Fibroblast of gingiva (primary cell): ENCODE measurements at places on chromosomes 3 and 15.

GRCh38 chr3:111538681-111539083 is 3.3 kb upstream of the CD96 start:
- no peak for DNase-seq

- peak; percentile 28 for DNase-seq
Observed at GRCh38 chr3:46895204-46895660, 17.7 kb downstream of the PTH1R start.

DNA sequence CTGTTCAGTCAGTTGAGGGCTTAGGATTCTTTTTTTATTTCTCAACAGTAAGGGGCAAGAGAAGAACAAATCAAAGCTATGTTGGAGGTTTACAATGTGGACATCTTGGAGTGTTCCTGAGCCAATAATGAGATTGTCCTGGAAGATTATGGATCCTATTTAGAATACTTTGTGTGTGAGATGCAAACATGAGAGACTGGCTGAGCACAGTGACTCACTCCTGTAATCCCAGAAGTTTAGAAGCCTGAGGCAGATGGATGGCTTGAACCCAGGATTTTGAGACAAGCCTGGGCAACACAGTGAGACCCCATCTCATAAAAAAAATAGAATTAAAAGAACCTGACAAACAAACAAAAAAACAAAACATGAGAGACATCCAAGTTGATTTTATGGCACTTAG is 351.6 kb downstream of the GAP43 start:
- DNase-seq: no peak

DNA sequence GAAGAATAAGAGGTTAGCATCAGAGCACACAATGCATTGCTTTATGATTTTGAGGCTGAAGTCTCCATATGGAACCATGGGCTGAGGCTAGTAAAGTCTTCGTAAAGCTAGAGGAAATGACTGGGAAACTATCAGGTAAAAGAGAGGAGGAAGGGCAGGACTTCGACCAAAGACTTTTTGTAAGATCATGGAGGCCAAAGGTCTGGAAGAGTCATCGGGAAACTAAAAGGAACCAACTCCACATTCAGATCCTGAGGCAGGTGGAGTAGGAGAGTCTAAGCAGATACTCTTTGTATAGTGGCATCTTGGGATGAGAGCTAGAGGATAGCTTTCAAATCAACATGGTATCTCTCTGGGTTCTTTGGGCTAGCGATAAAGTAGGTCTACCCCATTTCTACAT is 36.3 kb downstream of the SEMA6D start:
- DNase-seq: no peak

DNA sequence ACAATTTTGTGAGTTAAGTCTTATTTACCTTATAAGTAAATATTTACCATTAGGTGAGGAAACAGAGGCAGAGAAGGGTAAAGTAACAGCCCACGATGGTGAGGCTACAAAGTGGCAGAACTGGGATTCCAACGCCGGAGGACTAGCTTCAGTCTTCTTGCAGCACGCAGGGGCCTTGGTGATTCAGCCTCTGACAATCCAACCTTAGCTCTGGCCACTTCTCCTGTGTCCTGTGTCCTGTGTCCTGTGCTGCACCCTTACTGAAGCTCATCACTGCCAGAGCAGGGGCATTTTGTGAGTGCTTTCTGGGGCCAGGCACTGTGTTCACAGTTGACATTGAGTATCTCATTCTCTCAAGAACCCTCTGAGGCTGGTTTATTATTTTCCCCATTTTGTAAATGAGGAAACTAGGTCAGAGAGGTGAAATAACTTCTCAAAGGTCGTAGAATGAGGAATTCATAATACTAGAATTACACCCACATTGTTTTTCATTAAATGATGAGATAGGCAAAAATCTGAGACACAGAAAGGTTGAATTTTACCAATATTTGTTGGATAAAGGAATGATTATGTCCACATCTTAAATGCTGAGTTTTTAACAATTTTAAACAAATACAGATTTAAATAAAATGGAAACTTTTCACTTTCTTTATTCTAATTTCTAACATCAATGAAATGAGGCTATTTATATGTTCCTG is 215.9 kb downstream of the BBX start:
- no peak for DNase-seq

GRCh38 chr15:89551550-89551949 is 23.7 kb upstream of the TICRR start:
- no peak for DNase-seq

- DNase-seq: no peak
Observed at GRCh38 chr3:125245521-125245920, 33.0 kb upstream of the SLC12A8 start.

- no peak for DNase-seq
Observed at GRCh38 chr3:13343601-13344000, 76.5 kb downstream of the NUP210 start.

DNA sequence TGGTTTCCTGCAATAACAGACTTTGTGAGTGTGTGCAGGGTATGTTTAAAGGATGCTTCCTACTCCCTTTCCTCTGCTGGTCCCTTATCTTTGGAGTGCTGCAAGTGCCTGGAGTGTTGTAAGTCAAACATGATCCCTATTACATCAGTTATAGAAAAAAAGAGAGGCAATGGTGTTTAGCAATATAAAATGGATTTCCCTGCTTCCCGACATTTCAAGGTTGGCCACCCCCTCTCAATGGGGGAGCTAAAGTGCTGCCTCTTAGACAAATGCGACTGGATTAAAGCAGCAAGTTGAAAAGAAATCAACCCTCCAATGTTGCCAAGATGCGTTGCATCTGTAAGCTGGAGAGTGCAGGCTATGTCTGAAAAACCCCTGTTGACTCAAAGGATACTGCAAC is 203.1 kb upstream of the WNT5A start:
- DNase-seq: no peak

DNA sequence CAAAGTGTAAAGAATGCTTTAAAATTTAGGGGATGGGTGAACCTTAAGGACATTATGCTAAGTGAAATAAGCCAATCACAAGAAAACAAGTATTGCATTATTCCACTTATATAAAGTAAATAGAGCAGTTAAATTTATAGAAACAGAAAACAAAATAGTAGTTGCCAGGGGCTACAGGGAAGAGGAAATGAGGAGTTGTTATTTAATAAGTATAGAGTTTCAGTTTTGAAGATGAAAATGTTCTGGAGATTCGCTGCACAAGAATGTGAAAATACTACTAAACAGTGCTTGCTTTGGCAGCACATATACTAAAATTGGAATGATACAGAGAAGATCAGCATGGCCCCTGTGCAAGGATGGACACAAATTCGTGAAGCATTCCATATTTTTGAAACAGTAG is 32.0 kb downstream of the DNAH12 start:
- no peak for DNase-seq

DNA sequence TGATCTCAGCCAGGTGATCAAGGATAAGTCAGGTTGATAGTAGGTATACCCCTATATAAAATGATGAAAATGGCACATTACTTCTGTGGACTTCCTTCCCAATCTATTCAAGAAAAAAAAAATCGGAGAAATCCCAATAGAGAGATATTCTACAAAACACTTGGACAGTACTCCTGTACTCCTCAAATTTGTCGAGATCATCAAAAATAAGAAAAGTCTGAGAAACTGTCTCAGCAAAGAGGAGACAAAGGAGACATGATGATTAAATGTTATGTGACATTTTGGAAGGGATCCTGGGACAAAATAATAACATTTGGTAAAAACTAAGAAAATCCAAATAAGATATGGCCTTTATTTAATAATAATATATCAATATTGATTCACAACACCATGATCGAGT is 94.6 kb downstream of the DCLK3 start:
- DNase-seq: no peak

DNA sequence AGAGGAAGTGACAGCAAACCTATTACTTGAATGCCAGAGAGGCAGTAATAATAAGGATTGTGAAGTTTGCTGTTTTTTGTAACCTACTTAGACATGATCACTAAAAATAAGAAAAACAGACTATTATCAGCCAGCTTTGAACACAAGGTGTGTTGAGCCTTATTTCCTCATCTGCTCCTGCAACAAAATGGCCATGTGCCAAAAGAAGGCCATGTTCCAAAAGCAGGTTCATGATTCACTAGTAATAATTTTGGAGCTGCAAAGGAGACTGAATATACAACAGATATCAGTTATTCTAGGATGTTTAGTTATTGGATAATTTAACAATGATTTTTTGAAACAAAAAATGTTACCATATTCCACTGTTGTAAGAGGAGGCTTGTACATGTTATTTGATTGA is 578.7 kb downstream of the SQOR start:
- DNase-seq: no peak

- DNase-seq: no peak
Observed at GRCh38 chr15:40303576-40303975, 4.2 kb downstream of the PLCB2 start.

DNA sequence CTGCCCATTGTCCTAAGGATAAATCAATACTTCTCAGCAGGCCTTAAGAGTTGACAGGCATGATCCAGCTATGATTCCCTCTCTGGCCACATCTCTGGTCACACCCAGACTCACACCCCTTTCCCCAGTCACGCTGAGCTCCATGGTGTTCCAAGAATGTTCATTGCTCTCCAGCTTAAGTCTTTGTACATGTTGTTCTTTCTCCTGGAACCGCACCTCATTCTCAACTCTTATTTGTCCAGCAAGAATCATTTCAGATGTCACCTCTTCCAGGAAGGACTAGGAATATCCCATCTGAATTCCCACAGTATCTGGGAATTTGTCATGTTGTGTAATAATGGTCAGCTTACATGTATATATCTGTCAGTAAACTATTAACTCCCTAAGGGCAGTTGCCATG is 118.3 kb upstream of the GALNT15 start:
- peak; percentile 89 for DNase-seq
